Cardiac fibroblast (primary cell): ENCODE measurements at places on chromosomes 6 and 20.
A peak's percentile ranks its signal among the peaks of the same experiment; 100 is the strongest.

DNA sequence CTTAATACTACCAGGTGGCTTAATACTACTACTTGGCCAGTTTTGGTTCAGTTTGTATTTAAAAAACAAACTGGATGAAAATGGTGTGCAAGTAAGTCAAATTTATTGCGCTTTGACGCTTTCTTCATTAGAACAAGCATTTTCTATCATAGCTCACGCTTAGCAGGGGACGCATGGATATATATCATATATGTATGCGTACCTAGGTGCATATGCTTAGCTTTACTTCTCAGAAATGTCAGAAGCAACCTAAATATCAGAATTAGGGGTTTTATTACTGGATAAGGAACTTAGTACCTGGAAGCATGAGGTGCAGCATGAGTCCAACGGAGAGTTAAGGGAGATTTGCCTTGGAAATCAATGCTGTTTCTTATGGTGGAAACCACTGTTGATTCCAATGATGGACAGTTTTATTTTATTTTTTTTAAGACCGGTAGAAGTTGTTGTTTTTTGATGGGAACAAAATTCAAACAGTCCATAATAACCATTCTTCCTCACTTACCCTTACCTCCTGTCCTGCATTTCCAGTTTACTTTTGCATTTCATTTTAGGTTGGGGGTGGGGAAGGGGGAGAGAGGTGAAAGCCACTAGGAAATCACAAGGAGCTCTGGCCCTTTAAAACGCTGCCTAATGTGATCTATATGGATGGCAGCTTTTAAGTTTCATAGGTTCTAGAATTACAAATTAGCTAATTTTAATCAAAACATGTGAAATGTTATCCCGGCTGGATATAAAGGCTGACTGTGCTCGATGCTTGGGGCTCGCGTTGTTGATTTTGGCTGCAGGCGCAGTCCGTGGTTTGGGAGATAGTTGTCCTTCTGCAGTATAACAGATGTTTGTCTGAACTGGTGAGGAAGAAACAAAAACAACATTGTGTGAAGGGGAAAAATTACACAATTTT, 2.1 kb downstream of the SOBP start:
- peak; percentile 84 for DNase-seq

GRCh38 chr6:129490521-129491255, 219.3 kb downstream of the ARHGAP18 start:
- DNase-seq, result peak; percentile 99

DNA sequence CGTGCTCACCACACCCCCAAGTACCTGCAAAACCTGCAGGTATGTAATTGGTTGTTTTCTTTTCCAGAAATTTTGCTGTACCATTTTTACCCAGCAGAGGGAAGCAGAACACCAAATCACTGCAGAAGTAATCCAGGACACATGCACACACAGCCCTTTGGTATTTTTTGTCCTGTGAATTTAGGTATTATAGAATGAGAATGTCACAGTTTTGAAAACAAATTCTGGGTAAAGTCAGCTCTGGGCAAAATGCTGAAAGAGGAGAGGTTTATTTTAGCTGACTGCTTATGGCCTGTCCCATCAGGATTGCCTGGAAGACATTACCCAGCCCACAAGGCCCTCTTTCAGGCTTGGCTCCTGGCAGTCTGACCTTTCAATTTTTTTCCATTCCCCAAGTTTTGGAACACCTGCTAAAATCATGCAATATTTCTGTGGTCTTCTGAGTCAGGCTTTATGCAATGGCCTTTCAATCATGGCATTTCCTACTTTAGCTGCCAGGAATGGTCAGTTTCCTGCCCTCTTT, 3.5 kb upstream of the EFHC1 start:
- DNase-seq, result peak; percentile 73

GRCh38 chr20:15922556-15922955, 650.7 kb downstream of the KIF16B start:
- DNase-seq, result no peak

- DNase-seq, result no peak
Observed at GRCh38 chr6:133132466-133132971, 108.6 kb upstream of the EYA4 start.
